ENCODE measurements at places on chromosomes 2 and 18.

DNA sequence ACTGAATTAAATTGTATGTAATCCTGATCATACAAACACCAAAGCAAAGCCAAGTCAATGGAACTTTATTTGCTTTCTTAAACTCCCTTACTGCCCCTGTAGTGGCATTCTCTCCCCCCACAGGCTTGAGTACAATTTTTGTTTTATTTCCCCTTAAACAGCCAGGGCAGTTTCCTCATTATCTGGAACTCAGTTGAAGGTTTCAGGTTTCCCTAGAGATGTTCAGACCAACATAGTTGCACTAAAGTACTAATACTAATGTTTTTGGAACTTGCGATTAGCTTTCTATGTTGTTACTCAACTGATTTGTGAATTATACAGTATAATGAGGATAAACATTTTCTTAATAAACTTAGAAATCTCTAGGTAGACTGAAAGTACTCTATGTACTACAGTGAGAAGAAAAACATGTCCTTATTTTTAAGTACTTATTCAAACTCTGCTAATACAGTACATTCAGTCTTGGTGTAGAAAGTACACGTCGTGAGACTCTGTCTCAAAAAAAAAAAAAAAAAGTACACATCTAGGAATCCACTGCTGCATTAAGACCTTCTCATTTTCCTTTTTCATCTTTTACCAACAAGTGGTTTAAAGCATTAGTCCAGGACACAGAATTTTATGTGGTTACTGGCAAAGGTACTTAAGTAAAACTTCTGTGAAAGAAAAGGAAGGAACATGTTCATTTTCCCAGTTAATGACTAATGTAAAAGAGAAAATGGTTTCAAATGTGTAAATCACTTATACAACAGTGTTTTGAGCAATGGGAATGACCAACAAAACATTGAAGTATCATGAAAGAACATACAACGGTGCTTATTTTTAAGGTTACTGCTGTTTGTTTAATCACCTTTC lies 209.5 kb upstream of the SMAD7 start:
- no peak for DNase-seq

DNA sequence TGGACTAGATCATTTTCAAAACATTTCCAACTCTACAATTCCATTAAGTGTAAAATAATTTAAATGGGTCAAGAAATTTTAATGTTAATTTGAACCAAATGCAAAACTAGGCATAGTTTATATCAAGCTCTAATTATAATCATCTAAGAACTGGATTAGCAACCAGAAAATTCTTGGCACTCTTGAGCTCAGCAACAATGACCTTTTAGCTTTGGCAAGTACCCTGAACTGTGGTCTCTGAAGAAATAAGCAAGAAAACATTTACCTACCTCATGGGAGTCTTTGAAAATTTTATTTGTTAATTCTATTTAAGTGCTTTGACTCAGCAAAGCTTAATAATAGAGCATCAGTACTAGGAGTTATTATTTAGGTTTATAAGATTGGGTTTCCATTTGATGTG lies 313.2 kb downstream of the SATB2 start:
- no peak for DNase-seq

- no peak for DNase-seq
Observed at GRCh38 chr18:69326094-69326493, 74.6 kb upstream of the DOK6 start.

DNA sequence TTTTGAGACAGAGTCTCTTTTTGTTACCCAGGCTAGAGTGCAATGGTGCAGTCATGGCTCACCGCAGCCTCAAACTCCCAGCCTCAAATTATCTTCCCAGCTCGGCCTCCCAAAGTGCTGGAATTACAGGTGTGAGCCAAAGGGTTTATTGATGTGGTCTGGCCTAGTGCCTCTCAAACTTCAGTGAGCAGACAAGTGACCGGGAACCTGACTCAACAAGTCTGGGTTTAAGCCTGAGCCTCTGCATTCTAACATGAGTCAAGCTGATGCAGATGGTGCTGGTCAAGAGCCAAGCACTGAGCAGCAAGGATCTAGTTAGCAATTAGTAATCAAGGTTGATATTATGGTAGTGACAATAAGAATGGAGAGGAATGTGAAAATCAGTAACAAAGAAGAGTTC lies 21.3 kb downstream of the CDK15 start:
- no peak for DNase-seq

DNA sequence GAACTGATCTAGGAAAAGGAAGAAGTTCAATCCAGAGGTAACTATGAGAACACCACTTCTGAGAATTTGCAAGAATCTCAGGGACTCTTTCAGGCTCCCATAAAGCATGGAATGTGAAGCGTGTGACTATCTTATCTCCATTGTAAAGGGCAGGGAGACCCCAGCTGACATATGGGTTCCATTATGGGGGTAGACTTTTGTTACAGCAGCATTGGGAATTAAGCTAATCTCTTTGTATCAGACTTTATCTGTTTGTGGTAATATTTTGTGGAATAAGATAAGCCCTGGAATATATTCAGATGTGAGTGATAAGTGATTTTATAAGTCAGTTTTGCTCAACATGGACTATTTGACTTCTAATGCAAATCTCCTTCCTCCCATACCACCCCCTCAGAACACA lies 468.3 kb downstream of the MEIS1 start:
- no peak for DNase-seq

GRCh38 chr2:20224164-20224715 lies 690 bp downstream of the SDC1 start:
- no peak for DNase-seq

GRCh38 chr2:119338826-119339561 lies 27.6 kb downstream of the C2orf76 start:
- DNase-seq, result peak; percentile 52

DNA sequence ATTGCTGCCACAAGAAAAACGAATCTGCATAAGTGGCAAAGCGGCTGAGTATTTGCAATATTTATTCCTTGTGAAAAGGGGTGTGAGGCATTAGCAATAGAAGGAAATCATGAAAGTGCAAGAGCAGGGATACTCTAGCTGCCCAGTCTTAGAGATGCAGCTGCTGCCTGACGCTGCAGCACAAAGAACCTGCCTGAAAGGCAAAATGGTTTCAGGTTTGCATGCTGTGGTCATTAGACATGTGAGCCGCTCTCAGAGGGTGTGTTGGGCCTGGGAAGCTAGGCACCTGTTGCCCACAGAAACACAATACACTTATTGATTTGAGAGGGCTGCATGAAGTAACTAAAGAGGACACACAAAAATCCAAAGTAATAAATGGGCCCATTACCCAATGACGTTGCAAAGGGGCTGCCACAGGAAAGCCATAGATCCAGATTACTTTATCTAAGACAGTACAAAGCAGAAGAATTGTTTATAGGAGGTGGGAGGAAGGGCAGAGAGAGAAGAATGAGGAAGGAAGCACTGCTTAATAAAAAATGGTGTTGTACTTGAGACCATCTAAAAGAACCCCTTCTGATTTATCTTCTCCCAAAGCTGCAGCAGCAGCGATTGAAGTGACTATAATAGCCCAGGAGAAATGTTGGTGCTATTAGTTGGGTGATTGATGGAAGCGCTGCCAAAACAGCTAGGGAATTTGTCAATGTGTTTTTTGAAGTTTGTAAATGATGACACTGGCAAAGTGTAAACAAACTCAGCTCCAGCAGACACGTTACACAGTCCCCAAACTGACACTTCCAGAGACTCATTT lies 492.4 kb upstream of the ACVR2A start:
- DNase-seq, result no peak

DNA sequence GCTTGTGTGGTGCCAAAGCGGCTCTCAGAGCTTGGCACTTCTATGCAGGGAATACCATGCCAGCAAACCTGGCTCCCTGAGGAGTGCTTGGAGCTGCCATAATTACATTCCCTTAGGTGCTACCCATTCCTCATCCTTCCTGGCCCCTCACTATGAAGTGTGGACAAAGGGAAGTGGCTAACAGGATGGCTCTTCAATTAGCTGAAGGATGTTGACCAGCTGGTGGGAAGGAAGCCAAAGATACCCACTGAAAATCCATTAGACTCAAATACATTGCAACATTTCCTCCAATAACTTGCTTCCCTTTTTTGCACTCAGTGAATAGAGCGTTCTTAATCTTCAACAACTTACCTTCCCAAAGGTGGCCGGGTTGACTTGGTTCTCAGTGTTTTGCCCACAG lies 8.5 kb downstream of the RFX8 start:
- no peak for DNase-seq

Measured in activated naive CD8-positive, alpha-beta T cell treated with anti-CD3 and anti-CD28 coated beads, Interleukin-2, amount 10 ng/mL, durations not matched to agents 7 days and 5 days (primary cell).